Stimulated activated CD4-positive, alpha-beta T cell treated with anti-CD3 and anti-CD28 coated beads, Interleukin-15, amount 100 ng/mL, for 1 hour (primary cell): ENCODE measurements at places on chromosomes 2 and 18.

DNA sequence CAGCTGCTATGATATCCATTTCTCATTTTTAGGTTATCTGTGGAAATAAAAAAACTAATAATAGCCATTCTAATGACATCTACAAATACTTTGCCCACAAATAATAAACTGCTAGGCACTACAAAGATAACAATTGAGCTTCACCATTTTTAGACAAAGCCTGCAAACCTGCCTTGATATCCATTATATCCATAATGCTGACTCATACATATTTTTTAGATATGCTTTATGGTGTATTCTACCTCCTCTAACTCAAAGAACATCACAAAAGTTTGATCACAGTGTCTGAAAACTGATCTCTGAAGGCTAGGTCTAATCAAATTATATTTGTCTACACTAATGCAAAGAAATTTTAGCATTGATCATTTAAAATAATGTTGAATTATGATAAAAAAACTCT, 138.4 kb downstream of the HNMT start:
- DNase-seq: no peak

DNA sequence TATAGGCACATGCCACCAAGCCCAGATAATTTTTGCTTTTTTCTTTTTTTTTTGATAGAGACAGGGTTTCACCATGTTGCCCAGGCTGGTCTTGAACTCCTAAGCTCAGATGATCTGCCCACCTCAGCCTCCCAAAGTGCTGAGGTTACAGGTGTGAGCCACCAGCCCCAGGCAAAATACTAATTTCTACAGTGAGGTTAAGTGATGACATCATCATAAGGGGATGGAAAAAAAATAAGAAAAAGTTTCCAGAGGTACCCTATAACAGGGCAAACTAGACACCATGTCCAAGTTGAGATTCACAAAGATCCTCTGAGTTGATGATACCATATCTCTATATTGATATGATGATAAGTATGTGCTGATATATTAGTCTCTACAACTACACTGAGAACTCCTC, 163.7 kb upstream of the ACVR2A start:
- DNase-seq: no peak

DNA sequence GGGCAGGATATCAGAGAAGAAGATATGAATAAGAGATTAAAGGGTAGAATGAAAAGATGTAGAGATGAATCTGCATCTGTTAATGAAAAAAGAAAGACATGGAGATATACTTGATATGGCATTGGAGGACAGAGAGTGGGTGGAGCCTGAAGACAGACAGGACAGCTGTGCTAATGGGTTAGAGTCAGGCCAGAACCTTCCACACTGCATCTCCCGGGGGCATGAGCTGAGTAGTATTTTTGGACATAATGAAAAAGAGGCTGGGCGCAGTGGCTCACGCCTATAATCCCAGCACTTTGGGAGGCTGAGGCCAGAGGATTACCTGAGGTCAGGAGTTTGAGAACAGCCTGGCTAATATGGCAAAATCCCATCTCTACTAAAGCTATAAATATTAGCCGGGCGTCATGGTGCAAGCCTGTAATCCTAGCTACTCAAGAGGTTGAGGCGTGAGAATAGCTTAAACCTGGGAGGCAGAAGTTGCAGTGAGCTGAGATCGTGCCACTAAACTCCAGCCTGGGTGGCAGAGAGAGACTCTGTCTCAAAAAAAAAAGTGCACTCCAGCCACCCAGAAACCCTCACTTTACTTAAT, 11.4 kb downstream of the FLACC1 start:
- DNase-seq: no peak

DNA sequence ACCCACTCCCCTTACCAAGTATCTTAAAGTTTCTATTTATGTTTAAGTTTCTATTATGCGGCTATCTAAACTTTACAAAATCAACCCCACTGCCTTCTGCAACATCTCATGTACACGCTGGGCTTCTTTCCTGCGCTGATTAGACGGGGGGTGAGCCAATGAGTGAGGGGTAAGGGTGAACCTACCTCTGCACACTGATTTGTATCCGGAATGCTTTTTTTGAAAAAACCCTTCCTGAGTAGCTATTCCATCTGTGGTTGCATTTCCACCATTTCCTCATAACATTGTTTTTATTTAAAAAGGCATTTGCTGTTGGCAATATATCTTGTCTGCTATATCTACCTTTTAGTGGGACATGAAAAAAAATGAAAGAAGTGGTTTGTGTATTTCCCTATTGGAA, 6.3 kb downstream of the ALPG start:
- DNase-seq: no peak

DNA sequence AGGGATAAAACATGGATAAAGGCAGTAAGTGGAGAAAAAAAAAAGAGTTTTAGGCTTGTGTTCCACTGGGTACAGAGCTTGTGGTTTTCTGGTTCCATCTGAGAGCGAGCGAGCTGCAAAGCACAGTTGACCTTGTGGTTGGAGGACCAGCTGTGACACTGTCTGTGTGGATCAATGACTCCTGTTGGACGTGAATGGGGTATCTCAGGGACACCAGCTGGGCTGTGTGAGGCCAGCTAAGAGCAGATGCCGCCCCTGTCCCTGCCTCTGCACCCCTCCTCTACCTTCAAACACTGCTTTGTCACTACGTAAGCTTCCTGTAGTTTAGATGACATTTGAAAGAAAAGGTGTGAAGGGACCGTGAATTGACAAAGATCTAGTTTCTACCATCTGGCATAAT, 67.8 kb downstream of the QPCT start:
- DNase-seq: no peak

DNA sequence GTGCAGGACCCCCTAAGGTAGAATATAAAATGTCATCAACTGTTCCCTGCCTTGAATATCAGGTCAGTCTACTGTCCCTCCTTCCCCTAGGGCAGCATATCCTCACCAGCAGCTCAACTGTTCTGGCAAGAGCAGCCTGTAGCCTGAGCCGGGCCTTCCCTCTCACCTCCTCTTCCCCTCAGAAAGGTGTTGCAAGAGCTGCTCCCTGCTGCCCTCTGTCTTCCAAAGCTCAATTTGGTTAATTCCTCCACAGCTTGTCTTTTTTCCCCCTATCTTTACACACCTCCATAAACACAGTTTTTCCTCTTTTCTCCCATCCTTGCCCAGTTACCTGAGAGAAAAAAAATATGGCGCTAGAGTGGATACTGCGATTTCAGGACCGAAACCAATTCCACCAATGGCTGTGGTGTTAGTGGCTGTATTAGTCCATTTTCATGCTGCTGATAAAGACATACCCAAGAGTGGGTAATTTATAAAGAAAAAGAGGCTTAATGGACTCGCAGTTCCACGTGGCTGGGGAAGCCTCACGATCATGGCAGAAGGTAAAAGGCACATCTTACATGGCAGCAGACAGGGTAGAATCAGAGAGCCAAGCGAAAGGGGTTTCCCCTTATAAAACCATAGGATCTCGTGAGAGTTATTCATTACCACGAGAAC, 184.7 kb downstream of the MREG start:
- no peak for DNase-seq
